ENCODE measurements at places on chromosomes 1 and 21.
A peak's percentile ranks its signal among the peaks of the same experiment; 100 is the strongest.

GRCh38 chr1:89681045-89681729 is 48.3 kb downstream of the LRRC8C start:
- DNase-seq: no peak

GRCh38 chr1:3515774-3516480 is 61.5 kb downstream of the ARHGEF16 start:
- DNase-seq: no peak

- DNase-seq: no peak
Measured at GRCh38 chr1:186976700-186977099, 148.0 kb downstream of the PLA2G4A start.

- peak; percentile 25 for DNase-seq
Measured at GRCh38 chr1:43414634-43415223, 25.0 kb downstream of the SZT2 start.

- no peak for DNase-seq
Measured at GRCh38 chr21:25834381-25834780, 99.6 kb downstream of the GABPA start.

DNA sequence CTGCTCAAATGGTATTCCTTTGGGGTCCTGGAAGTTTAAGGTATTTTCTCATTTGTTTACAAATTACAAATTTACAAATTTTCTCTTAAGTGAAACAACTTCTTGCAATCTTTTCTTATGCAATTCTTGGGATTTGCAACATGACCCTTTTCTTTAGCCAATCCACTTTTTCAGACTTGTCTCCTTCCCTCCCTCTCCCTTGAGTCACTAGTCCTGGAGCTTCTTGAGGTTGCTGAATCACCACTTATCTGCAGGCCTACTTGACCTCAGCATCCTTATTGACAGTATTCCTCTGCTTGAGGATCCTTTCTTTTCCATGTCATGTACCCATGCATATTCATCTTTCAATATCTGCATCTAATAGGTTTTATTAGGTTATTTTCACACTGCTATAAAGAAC is 302.8 kb upstream of the ADAMTS5 start:
- DNase-seq: no peak

- no peak for DNase-seq
Measured at GRCh38 chr1:170556917-170557316, 25.0 kb downstream of the GORAB start.

GRCh38 chr1:178282949-178283367 is 189.1 kb downstream of the RASAL2 start:
- DNase-seq: no peak

All from NCI-H1105 treated with DMSO at 0.1 percent for 48 hours (cell line).